Lower lobe of right lung (tissue), 2 donors: ENCODE measurements at places on chromosomes 1 and 21. TPM values are rescaled to one million over a fixed set of nuclear protein-coding genes. Genes with fewer than 3 reads are reported as not detected.

Gene TEX38
- not detected for total RNA-seq

Gene MLLT11
- total RNA-seq: 0.56 TPM

Gene LY9
- 1.8 TPM for total RNA-seq

Gene FCRL6
- total RNA-seq: 2.3 TPM

Gene OR2T29
- total RNA-seq: not detected

Gene IGSF3
- total RNA-seq: 15.8 TPM

GRCh38 chr1:200837931-200838571, 34.7 kb upstream of the GPR25 start:
- DNase-seq: no peak

DNA sequence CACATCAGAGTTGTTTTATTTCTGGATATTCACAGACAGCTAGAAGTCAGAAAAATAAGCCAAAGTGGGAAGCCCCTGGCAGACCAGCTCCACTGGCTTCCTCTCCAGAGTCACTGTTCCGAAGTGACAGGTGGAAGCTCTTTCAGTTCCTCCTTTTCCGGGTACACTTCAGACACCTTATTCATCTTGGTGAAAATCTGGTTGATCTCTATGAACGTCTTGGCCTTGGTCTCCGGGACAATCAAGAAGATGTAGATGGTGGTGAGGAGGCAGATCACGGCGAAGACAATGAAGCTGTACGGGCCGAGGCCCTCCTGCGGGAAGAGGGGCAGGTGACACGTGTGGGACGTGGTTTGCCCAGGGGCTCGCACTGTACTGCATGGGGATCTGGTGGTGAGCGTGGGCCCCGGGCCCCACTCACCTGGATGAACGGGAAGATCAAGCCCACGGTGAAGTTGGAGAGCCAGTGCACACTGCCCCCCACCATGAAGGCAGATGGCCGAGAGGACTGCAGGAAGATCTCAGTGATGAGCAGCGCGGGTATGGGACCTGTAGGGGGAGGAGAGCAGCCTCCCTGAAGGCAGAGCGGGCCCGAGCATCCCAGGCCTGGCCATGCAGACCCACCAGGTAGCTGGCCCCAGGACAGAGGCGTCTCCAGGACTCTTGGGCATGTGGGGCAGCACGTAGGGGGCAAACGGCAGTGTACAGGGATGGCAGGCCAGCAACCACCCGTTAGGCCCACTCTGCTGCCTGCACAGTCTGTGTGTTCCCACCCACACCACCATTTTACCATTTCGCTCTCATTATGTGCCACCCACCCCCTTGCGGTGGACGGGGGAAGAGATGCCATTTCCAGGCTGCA, 11.5 kb upstream of the SLC2A7 start:
- DNase-seq: peak; percentile 19

DNA sequence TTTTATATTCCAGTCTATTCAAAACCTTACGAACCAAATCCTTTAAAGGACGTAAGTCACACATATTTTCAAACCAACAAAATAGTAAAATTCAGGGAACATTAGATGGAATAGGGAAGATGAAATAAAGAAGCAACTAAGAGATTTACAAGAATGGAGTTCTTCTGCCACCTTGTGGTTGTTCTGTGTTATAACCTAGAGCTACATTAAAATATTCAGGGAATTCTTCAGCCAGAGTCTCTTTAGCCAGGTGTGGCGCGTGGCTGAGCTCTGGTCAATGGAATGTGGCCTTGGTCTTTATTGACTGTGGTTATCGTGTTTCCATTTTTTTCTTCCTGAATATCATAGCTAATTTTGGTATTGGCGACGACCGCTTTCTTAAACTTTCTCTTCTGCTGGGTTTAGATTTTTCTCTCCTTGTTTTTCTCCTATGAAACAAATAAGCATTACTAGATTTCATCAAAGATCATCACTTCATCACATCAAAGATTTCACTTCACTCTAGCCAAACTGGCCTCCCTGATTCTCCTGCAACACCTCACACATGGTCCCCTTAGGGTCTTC, 221.3 kb downstream of the MRPL39 start:
- no peak for DNase-seq

GRCh38 chr1:83691953-83692500, 306.9 kb downstream of the TTLL7 start:
- DNase-seq: no peak

DNA sequence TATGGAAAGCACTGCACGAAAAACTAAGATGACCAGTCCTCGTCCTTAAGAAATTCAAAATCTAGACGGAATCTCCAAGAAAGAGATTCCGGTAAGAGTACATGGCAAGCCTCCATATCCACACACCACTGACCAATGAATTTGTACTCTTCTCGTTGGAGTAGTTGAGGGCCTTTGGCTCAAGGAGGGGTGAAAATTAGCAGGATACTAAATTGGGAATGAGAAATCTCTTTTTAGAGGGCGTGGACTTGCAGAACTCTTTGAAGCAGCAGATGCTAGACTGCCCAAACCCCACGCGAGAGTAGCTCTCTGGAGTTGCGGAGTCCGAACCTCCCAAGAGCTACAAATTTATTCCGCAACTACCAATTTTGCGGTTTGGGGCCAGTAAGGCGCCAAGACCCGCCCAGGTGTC, 872 bp upstream of the PPP2R5A start:
- DNase-seq: no peak

GRCh38 chr1:8533124-8533523, 215.2 kb downstream of the SLC45A1 start:
- DNase-seq: no peak

GRCh38 chr1:12204140-12204539, 25.7 kb upstream of the VPS13D start:
- no peak for DNase-seq

DNA sequence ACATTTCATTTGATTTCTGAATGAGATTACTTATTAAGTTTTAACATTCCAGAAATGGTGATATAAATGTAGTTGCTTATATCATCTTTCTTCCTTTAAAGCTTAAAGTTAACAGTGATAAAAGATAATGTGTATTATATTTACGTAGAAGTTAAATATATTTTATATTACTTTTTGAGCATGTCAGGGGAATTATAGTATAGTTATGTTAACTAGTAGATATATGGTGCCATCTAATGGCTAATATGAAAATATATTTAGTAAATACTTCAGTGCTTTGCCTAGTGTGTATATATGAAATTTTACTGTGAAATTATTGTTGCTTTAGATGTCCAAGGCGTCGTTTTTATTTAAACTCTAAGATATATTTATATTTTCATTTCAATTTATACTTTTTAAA, 51.5 kb downstream of the SYT14 start:
- no peak for DNase-seq

GRCh38 chr1:54375712-54376429, 30.3 kb downstream of the SSBP3 start:
- DNase-seq: no peak

DNA sequence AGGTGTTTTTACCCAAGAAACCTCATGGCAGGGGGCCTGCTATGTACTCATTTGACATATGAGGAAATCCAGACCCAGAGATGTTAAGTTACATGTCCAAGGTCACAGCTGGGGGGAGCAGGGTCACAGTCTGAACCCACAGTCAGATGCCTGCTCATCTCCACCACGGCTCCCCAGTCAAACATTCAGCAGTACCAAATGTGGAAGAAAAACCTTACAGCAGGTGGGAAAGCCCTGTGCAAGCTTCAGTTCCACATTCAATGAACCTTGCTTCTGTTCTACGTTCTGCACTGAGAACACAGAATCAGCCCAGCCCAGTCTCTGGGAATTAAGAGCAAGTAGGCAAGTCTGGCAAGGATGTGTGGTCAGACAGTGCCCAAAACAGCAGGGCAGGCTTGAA, 35.2 kb downstream of the LRP8 start:
- no peak for DNase-seq

GRCh38 chr21:27808923-27809322, 842.0 kb upstream of the ADAMTS5 start:
- no peak for DNase-seq

- no peak for DNase-seq
These were observed 13.1 kb downstream of the C1orf115 start for GRCh38 chr1:220703305-220703704.

- no peak for DNase-seq
These were observed 72.9 kb upstream of the LBR start for GRCh38 chr1:225500624-225501192.

GRCh38 chr1:19765623-19766022, 34.1 kb downstream of the TMCO4 start:
- no peak for DNase-seq

GRCh38 chr1:1290238-1290731, 10.0 kb downstream of the SCNN1D start:
- peak; percentile 70 for DNase-seq

GRCh38 chr1:64282351-64282750, 78.9 kb downstream of the UBE2U start:
- DNase-seq: peak; percentile 46

GRCh38 chr1:7456722-7457082, 314.4 kb upstream of the VAMP3 start:
- DNase-seq: no peak

- DNase-seq: no peak
These were observed 34.5 kb upstream of the ACTRT2 start for GRCh38 chr1:2986549-2987305.
